RCC 7860 (cell line): ENCODE measurements at places on chromosomes 11 and 22.

GRCh38 chr11:24422376-24422775 is 74.5 kb upstream of the LUZP2 start:
- no peak for DNase-seq

- DNase-seq: no peak
Observed at GRCh38 chr22:23068096-23068831, 2.1 kb upstream of the GNAZ start.

- peak; percentile 79 for DNase-seq
Observed at GRCh38 chr22:24402460-24403192, 24.8 kb upstream of the ADORA2A start.

- DNase-seq: no peak
Observed at GRCh38 chr22:24106385-24107381, 74.6 kb upstream of the SUSD2 start.

GRCh38 chr11:86991341-86991740 is 36.1 kb upstream of the FZD4 start:
- DNase-seq: no peak

GRCh38 chr22:50199829-50200460 is 866 bp upstream of the SELENOO start:
- no peak for DNase-seq
